ENCODE measurements at places on chromosomes 5 and 9.
A peak's percentile ranks its signal among the peaks of the same experiment; 100 is the strongest.

DNA sequence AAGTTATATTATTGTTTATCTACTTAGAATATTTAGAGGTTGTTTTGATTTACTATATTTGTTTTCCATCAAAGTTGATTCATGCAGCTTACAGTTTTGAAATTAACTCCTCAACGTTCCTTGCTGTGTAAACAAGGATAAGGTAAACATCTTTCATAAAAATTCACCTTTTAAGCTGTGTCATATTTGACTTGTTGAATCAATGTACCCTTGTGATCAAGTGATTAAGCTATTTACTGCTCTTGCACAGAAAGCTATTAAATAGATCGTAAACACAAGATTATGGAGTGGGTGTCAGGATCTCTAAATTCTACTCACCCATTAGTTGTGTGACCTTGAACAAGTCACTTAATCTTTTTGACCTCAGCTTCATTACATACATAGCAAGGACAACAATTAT, 2054.0 kb upstream of the NUDT12 start:
- DNase-seq: no peak

DNA sequence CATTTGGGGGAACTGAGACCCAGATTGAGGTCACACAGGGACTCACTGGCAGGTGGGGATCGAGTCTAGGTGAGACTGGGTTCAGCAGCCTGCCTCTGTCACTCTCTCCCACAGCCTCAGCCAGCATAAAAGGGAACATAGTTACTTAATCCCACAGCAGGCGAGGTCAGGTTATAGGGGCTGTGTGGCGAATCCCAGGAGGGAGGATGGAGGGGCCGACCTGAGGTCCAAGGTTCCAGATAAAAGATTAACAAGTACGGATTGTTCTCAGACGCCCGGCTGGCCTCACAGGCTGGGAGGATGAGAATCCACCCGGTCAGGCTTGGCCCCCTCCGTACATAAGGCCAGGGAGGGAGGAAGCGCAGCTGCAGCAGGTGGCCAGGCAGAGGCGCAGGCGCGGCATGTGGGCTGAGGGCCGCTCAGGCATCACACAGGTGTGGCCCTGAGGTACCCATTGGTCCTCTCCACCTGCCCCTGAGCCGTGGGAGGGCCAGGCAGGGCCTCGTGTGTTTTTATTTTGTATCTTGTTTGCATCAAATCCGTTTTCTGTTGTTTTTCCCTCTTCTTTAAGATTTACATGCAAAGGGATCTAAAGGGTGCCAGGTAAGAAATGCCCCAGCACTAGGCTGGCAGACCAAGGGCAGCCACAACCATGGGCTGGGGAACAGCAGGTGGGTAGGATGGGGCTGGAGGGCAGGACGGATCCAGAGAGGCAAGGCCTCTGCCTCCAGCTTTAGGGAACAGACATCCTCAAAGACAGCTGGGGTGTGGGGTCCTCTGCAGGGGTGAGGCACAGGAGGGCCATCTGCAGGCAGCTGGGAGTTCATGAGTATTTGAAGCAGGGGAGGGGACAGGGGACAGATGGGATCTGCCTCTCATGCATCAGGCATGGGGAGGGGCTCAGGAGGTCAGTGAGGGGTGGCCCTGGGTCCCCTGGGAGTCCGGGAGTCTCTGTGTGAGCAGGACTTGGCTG, 3.6 kb downstream of the SUSD3 start:
- no peak for DNase-seq

- DNase-seq: peak; percentile 48
Observed at GRCh38 chr9:77912895-77913693, 118.5 kb downstream of the GNAQ start.

GRCh38 chr9:133512253-133513213, 12.2 kb downstream of the MYMK start:
- DNase-seq: no peak

GRCh38 chr5:39648848-39649227, 224.1 kb upstream of the DAB2 start:
- peak; percentile 15 for DNase-seq

DNA sequence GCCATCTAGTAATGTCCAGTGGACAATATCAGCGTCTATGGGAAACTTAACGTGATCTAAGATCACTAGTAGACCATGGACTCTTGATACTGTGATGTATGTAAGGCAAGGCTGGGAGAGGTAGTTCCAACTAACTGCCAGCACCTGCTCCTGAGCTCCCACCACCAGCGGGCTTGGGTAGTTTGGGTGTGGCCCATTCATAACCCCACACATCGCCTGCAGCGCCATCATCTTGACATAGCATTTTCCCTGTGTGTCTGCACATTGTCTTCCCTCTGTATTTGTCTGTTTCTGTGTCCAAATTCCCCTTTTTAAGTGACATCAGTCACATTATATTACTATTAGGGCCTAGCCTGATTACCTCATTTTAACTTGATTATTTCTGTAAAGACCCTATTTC, 28.1 kb upstream of the GSN start:
- no peak for DNase-seq

DNA sequence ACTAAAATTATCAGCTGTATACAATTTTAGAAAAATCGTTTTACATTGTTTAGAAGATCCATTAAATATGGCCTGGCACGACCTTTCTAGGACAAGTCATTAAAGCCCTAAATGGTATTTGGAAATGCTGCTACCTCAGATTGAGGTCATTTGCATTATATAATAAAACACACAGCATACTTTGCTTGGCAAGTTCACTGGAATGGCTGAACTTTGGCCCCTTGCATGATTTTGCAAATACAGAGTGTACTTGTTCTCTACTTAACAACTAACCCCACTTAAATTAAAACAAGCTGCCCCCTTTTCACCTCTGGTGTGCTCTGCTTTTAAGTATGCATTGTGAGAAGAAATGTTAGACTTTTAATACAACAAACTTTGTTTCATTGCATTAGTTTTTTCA, 860.1 kb downstream of the PTPRD start:
- DNase-seq: no peak

- peak; percentile 85 for DNase-seq
Observed at GRCh38 chr9:108885643-108886348, 23.7 kb downstream of the ACTL7A start.

DNA sequence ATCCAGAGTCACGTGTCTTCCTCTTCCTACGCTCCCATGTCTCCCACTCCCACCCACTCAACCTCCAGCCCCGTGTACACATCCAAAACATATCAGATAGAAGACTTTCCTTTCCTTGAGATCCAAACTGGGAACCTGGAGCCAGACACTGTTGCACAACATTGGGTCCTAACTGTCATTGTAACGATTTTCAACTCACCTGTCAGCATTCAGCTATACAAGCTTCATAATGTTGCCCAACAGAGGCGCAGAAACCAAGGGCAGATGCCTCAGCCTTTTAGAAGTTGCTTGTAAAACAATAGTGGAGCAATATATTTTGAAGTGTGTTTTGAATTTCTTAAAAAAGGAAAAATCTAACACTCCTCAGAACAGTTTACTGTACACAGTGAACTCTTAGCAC, 84.9 kb upstream of the GLIS3 start:
- no peak for DNase-seq

GRCh38 chr9:101117161-101117560, 88.6 kb downstream of the PLPPR1 start:
- no peak for DNase-seq

DNA sequence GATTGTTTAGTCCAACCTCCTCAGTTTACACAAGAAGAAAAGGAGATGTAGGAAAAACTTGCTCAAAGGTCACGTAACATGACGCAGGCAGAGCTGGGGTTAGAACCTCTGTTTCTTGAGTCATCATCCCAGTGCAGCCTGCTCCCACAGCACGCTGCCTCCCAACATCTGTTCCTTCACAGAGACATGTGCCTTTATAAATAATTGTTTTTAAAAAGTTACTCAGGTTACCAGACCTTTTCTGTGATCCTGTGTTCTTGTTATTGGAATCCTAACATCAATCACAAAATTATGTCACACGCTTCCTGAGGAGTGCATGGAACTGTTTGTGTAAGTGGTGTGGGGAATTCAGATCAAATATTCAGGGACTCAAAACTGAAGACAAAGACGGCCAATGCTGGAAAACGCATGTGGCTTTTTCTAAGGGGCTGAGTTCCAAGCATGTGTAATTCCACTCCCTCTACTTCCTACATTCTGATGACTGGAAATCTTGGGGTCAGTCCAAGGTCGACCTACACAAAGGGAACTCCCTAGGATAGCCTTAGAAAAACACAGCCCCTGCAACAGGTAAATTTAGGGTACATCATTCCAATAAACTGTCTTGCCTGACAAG, 184.3 kb downstream of the TSSK1B start:
- no peak for DNase-seq

All from NB4 (cell line).